Endothelial cell (in vitro differentiated cells): ENCODE measurements at places on chromosomes 7 and 10.

DNA sequence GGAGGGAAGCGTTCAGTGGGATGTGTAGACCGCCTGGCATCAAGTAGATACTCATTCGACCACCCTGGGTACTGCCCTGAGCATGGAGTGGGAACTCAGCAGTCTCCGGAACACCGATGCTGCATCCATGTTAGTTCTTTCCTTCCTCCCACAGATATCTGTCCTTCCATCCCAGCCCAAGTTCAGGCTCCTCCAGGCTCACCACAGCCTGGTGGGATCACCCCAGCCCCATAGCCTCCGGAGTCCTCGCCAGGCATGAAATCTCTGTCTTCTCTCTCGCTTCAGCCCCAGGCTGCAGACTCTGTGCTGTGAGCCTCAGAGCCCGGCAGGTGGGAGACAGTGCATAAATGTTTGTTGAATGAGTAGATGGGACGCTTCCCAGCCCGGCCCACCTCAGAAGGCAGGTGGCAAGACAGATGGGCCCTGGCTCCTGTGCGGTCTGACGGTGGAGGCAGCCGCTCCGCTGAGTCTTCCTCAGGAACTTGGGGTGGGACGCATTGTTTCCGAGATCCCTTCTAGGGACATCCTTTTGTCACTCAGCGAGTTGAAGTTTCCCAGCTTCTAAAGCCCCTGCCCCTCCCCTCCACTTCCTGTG is 42.9 kb downstream of the ELFN1 start:
- no peak for DNase-seq

DNA sequence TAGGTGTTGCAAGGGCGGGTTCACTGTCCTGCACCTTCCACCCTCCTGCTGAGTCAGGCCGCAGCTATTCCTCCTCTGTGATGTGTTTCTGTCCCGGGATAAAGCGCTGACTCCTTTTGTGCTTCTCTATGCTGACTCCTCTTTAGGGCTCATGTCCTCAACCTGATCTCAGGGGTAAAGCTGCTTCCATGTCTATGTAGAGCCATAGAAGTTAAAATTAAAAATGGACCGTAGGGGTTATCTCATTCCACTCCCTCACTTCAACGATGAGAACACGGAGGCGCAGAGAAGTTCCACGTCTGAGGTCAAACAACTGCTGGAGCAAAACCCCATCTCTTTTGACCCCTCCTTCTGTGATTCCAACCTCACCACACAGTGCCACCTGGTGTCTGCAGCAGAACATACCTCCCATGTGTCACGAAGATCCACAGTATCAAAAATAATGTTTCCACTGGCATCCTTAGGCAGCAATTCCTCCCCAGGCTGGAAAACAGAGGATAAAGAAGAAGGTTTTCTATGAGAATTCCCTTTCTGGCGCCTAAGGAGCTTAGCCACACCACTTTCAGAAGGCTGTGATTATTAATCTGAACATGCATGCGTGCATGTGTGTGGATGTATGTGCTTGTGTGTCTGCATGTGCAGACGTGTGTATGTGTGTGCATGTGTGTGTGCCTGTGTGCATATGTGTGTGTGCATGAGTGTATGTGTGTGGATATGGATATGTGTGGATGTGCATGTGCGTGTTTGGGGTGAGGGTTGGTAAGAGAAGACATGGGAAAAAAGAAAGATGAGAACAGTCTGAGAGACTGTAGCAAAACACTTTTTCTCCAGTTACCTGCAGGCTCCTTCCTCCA is 81.2 kb upstream of the UCN3 start:
- DNase-seq: peak; percentile 58

DNA sequence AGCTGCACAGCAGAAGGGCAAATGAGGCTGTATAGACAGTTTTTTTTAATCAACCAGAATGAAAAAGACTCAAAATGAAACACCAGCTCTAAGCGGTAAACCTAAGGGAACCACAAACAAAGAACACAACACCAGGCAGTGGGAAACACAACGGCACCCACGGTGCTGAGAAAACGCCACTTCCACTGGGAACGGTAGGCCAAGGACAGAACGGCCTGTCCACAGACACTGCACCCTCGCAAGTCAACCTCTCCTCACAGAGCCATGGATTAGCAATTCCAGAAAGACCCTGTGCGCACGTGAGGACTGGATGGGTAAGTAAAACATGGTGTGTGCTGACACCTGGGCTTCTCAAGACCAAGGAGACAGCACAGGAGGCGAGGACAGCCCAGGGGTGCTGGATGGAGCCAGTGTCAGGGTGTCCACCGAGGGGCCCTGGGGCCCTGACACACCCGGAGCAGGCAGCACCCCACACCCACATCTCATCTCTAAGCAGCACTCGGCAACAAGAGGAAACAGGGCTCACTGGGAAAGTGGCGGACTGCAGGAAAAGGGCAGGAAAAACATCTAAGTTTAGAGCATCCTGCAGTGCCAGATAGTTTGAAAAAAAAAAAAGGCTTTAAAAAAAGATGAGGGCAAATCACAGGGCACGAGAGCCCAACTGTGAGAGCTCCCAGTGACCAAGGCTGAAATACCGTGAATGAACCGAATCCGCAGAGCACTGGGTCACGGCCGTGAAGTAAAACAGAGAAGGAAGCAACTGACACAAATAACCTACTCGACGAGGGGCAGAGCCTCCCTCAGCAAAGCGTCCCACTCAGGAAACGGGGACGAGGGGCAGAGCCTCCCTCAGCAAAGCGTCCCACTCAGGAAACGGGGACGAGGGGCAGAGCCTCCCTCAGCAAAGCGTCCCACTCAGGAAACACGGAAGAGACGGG is 120.2 kb downstream of the MAD1L1 start:
- no peak for DNase-seq

- no peak for DNase-seq
Measured at GRCh38 chr7:10355816-10356215, 617.9 kb upstream of the PHF14 start.

DNA sequence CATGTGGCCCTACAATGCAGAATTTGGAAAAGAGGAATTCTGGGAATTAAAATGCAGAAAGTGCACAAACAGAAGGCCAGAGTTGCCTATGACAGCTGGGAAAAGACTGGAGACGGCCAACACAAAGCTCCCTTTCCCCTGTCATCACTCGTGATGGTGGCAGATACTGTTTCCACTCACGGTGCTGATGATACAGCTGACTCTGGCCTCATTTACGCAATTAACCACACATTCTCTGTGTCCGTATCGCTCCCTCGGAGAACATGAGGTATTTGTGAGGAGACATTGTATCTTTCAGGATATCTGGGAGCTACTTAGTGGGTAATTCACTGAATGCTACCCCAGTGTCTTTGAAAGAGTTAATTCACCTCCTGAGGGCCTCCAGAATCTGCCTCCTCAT is 172.8 kb downstream of the TAX1BP1 start:
- no peak for DNase-seq

DNA sequence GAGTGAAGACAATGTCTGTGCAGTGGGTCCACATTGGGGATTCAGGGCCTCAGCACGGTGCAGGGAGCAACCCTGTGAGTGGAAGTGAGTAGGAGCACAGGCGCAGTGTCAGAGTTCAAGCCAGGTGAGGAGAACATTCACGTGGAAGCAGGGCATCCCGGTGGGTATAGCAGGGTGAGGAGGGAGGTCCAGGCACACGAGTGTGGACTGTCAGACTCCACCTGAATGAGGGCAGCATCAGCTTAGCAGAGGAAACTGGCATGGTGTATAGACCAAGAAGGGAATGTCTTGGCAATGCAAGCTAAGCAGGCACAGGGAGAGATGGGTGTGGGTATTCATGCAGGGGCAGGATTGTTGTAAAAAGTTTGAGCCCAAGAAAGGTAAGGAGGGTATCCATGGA is 15.3 kb upstream of the LRRC72 start:
- no peak for DNase-seq

GRCh38 chr10:122454071-122454470 is 382 bp upstream of the ARMS2 start:
- no peak for DNase-seq

GRCh38 chr7:155277385-155277994 is 20.2 kb upstream of the INSIG1 start:
- no peak for DNase-seq
